Neural crest cell (in vitro differentiated cells): ENCODE measurements at places on chromosomes 5 and 9. TPM values are rescaled to one million over a fixed set of nuclear protein-coding genes. Genes with fewer than 3 reads are reported as not detected.
A peak's percentile ranks its signal among the peaks of the same experiment; 100 is the strongest.

DNA sequence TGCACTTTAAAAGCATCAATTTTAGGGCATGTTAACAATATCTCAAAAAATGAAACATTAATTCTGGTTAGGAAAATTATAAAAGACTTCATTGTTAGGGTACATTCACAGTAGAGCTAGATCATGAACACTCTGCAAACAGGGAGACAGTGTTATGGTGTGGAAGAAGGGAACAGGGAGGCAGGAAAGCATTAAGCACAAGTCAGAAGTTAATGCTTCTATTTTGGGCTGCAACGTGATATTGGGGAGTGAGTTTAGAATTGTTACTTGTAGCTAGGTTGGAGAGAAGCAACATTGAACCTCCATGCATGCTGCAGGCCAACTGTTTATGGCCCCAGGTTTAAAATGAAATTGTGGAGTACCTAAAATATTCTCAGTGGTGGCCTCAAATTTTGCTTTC, 278.1 kb upstream of the NMUR2 start:
- no peaks in the 10 kb centered on the region for H3K36me3 ChIP-seq
- no peak overlapping the region for H3K27ac ChIP-seq
- DNase-seq = no peak

GRCh38 chr9:87138128-87139040, 191.1 kb upstream of the GAS1 start:
- peaks cover 6% of the 10 kb centered on the region for H3K27me3 ChIP-seq
- no peak for DNase-seq
- H3K4me3 ChIP-seq = no peak overlapping the region

- no peak for DNase-seq
- no peak overlapping the region for H3K27ac ChIP-seq
- H3K4me3 ChIP-seq = no peak overlapping the region
- H3K27me3 ChIP-seq = no peaks in the 10 kb centered on the region
- no peaks in the 10 kb centered on the region for H3K36me3 ChIP-seq
- no peaks in the 10 kb centered on the region for H3K4me1 ChIP-seq
Measured at GRCh38 chr5:5800801-5801761, 378.6 kb downstream of the ICE1 start.

DNA sequence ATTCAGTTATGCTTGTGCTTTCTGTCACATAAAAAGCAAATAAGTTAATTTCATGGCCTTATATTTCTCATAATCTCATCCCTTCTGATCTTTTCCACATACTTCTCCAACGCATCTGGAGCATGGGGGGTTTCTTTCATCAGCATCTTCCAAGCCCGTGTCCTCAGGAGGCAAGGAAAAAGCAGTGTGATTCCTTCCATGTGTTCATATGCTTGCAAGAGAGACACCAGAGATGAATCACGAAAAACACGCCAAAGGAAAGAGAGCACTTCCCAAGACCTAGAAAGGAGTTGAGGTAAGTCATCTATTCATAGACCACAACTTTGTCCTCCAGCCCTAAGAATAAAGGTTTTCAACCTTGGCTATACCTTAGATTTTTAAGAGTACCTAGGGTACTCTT, 26.0 kb upstream of the SVEP1 start:
- no peaks in the 10 kb centered on the region for H3K27me3 ChIP-seq
- H3K4me1 ChIP-seq = peaks cover 4% of the 10 kb centered on the region
- no peak overlapping the region for H3K27ac ChIP-seq
- H3K36me3 ChIP-seq = no peaks in the 10 kb centered on the region
- H3K4me3 ChIP-seq = no peak overlapping the region

- no peaks in the 10 kb centered on the region for H3K27me3 ChIP-seq
- no peak overlapping the region for H3K4me3 ChIP-seq
- no peak for DNase-seq
- H3K27ac ChIP-seq = peak overlapping the region; percentile 65
- H3K4me1 ChIP-seq = peaks cover 67% of the 10 kb centered on the region
Measured at GRCh38 chr5:107538331-107538730, 132.4 kb downstream of the EFNA5 start.

GRCh38 chr9:68714416-68715180, 9.6 kb downstream of the PIP5K1B start:
- H3K27me3 ChIP-seq = peaks cover 47% of the 10 kb centered on the region
- H3K27ac ChIP-seq = no peak overlapping the region
- H3K36me3 ChIP-seq = peaks cover 7% of the 10 kb centered on the region
- no peak overlapping the region for H3K4me3 ChIP-seq
- H3K4me1 ChIP-seq = peaks cover 10% of the 10 kb centered on the region
- DNase-seq = no peak

DNA sequence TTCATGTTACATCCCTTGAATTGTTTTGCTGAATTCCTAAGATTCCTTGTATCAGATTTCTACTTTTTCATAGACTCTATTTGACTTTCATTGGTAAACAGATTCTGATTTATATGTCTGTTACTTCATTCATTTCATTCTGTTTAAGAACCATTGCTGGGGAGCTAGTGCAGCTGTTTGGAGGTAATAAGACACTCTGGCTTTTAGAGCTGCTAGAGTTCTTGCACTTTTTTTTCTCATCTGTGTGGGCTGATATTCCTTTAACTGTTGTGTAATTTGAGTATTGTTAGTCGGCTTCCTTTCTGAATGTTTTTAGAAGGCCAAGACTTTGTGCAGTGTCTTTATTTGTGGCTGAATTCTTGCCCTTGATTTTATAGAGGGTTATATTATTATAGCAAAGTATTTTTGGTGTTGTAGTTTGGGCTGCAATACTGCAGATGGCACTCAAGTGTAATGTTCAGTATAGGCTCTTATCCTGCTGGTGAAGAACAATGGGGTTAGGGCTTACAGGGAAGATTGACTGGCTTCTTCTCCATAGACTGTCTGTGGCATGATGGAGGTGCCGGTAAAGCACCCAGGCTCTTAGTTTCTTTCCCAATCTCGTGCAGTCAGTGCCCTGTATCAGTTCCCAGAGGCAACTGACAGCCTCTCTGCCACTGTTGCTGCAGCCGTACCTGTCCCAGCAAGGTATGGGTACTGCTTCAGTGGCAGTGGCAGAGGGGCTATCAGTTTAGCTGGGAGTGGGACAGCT, 162.2 kb downstream of the OXCT1 start:
- peaks cover 4% of the 10 kb centered on the region for H3K36me3 ChIP-seq

SPATA31C1 gene
- total RNA-seq = 1.4 and 1.9 TPM in 2 replicates

WDR31 gene
- 3.5 and 3.6 TPM in 2 replicates for total RNA-seq

VCP gene
- 368 and 374 TPM in 2 replicates for total RNA-seq

IER5L gene
- 19.1 and 19.9 TPM in 2 replicates for total RNA-seq
